ENCODE measurements at places on chromosomes 3 and 15.

DNA sequence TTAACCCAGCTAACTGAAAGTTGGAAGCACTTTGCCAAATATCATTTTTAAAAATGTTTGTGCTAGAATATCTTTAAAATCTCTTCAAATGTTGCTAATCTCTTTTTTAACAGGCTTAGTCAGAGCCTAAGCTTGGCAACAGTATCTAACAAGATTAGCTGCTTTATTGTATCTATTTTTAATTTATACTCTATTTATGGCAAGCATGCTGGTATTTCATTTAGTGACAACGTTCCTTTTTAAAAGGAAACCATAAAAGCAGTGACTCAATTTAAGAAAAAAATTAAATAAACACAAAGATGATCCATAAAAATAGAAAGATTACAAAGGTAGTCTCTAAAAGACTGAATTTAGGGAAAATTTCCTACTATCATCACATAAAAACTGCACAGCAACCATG lies 40.5 kb downstream of the SLC12A6 start:
- no peak for DNase-seq

GRCh38 chr15:87609474-87609873 lies 647.1 kb downstream of the NTRK3 start:
- DNase-seq = no peak

DNA sequence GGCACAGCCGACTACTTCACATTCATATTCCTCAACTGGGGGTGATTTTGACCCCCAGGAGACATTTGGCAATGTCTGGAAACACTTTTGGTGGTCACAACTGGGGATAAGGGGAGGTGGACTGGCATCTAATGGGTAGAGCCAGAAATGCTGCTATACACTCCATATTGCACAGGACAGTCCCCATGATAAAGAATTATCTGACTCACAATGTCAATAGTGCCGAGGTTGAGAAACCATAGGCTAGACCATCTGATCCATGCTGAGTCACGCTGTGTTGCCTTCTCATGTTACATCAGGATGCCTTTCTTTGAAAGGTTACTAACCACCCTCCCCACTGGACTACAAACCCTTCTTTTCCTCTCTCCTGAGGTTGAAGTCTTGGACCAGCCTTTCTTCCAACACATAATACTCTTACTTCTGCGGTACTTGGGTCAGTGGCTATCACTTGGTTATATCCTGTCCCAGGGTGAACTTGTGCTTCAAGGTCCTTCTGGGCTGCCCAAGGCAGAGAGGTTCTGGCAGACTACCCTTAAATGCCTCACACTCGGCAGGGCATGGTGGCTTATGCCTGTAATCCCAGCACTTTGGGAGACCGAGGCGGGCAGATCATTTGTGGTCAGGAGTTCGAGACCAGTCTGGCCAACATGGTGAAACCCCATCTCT lies 68.8 kb downstream of the CTNNB1 start:
- no peak for DNase-seq

DNA sequence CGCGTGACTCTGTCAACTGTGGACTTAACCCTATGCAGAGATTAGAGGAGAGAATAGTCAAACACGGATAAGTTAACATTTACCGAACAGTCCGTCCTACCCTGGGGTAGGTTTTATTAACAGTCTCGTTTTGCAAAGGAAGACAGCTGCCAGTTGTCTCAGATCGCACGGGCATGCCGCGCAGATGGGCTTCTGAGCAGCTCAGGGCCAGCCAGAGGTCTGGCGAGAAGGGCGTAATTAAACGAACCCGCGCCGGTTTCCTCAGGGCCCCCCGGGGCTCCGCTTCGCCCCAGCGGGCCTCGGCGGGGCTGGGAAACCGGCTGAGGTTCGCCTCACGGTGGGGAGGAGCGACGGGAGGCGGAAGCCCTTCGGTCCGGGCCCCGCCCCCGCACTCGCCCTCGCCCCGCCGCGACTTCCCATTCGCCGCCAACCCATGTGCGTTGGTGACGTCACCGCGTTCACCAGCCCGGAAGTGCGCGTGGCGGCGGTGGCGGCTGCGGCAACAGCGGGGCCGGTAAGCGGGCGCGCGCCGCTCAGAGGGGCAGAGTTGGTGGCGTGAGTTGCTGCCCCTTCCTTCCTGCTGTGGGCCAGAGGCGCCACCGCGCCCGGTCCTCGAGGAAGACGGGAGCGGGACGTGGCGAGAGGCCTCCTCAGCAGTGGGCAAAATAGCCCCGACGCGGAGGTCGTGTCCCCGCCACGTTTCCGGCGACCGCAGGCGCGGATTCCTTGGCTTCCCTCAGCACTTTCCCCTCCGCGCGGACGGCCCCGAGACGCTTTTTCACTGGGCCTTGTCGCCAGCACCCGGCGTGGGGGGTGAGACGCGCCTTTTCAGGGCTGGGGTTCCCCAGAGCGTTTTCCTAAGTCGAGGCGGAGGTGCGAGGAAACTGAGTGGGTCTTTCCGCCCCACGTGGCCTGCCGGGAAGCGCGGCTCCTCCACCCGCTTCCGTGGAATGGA lies at the start of gene TRNT1:
Gene TRNT1, plus strand, starts transcription at position 464 of the 955 bp plus-strand sequence. CDS start 2,101 bp downstream, outside the sequence.
- DNase-seq = peak; percentile 94

DNA sequence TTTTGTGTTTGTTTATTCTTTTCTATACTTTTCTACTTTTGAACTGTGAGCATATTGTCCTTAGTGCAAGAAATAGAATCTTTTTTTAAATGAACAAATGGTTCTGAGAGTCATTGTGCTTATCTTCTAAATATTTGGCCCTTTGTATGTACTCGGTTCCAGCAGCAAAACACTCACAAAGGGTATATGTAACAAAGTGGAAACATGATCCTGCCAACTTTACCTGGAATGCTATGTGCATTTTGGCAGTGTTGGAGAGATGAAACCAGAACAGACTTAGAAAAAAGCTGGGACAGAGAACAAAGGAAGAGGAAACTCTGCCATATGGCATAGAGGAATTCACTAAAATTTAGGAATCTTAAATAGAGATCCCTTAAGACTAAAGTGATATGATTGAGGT lies 150.1 kb downstream of the FGF12 start:
- no peak for DNase-seq

DNA sequence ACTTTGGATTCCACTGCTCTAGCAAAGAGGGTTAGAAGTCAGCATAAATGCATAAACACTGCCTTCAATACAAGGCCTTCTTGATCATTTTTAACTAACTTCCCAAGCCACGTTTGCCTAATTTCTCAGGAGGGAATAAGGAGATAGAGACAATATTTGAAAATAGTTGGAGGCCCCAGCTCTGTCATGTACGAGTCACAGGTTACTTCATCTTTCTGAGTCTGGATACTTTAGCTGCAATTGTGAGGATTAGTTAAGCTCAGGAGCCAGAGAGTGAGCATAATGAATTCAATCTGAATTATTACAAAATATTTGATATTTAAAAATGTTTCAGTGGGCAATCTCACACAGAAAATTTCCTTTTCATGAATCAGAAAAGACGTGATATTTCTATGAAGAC lies 298.9 kb downstream of the SHOX2 start:
- no peak for DNase-seq

GRCh38 chr3:71101626-71102025 lies 481.9 kb downstream of the FOXP1 start:
- no peak for DNase-seq

DNA sequence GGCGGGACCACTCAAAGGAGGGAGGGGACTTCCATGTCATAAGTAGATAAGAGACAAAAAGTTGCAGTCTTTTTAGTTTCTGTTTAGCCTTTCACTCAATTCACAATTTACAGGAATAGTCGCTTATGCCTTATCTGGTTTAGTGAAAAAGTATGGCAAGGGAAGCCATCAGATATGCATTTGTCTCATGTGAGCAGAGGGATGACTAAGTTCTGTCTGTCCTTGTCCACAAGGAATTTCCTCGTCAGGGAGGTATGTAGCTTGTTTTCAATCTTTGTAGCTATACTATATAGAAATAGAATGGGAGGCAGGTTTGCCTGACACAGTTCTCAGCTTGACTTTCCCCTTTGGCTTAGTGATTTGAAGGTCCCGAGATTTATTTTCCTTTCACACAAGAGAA lies 882.8 kb downstream of the NAALADL2 start:
- no peak for DNase-seq

DNA sequence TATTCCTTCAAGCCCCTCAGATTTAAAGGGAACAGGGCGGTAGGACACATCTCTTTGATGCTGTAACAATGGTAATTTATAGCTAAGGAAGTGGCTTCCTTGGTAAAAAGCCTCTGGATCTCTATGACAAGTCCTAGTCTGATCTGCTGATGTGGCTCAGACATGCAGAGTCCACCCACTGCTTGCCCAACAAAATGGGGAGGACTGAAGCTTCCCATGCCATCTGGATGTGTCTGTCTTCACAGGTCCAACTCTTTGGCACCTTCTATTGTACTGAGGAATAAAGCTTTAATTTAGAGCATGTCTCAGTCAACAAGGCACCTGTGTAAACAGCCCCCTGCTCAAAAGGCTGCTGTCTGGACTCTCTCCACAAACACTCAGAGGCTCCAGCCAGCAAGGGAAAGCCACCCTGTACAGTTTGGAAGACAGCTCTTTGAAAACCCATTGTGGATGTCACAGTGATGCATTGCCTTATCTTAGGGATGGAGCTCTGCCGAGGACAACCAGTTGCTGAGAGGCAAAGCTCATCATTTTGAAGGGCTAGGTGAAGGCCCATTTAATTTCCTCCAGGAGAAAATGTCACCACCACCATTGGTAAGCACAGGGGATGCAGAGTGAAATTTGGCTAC lies 348.6 kb upstream of the GRM7 start:
- DNase-seq = no peak

GRCh38 chr3:182959474-182960350 lies 20.6 kb downstream of the DCUN1D1 start:
- DNase-seq = no peak

GRCh38 chr3:190192087-190192486 lies 71.4 kb upstream of the P3H2 start:
- DNase-seq = no peak

DNA sequence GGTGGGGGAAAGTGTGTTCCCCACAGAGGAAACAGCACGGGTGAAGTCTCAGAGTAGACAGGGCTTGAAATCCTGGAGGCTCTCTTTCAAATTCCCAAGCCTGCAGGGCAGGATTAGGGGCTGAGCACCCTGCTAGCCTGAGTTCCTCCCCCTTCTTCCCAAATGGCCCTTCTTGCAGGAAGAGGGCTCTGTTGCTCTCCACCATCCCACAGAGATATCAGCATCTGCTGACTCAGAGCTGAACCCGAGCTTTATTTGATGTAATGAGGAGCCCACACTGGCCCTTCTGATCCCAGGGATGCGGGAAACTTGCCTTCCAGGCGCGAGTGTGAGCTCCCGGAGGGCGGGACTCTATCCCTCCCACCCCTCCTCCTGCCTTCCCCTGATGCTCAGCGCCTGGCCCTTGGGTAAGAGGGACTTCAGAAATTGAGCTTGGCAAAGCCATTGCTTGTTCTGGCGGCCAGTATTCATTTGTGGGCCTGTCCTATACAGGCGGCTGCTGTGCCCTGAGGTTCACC lies 1.4 kb upstream of the STRA6 start:
- no peak for DNase-seq

GRCh38 chr15:99097441-99098410 lies 7.2 kb upstream of the SYNM start:
- no peak for DNase-seq

DNA sequence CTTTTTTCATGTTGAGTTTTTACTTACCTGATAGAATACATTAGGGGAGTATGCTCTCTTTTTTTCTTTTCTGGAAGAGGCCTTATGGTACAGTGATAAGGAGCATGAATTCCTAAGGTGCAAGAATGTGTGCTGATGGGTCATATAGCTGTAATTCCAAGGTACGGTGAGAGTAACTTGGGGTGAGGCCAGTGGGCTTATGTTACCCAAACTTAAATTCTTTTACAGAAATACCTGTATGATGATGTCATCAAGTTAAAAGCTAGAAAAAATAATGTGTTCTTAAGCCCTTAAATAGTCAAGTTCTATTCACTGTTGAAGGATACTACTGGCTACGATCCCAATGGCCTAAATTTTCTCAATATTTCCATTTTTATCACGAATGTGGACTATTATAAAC lies 111.2 kb downstream of the GMPS start:
- DNase-seq = no peak

DNA sequence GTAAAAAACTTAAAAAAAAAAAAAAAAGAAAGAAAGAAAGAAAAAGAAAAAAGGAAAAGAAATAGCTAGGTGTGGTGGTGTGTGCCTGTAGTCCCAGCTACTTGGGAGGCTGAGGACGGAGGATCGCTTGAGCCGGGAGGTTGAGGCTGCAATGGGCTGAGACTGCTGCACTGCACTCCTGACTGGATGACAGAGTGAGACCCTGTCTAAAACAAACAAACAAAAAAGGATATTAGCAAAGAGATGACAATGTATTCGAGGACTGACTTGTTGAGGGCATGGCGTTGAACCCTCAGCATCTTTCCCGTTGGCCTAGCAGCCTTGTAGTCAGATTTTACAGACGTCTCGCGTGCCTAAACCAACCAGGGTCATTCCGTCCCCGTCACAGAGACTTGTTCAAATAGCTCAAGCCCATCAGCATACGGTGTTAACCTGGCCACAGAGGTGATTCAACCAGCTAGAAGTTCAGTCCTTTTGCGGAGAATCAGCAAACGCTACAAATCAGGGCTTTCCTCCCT lies 528 bp upstream of the NIT2 start:
- DNase-seq = no peak

DNA sequence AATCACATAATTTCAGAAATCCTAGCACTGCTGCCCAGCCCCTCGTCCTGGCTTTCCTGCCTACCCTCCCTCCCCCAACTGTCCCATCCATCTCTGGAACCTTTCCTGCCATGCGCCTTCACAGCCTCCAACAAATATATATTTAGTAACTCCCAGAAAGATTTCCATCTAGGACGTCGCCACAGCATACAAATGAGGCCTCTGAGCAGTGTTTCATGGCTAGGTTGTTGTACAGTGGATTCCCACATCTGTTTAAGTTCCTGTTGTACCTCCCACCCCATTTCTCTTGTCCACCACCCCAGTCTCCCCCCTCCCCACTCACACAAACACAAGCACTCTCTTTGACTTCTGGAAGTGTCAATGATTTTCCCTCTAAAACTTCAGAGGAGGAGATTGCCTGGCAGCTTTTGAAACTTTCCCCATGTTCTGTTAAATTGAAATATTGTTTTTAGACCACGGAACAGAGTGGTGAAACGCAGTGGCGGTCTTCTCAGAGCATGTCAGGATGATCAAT lies 280.3 kb upstream of the RORA start:
- no peak for DNase-seq

- no peak for DNase-seq
These were observed 56.1 kb upstream of the RAD18 start for GRCh38 chr3:9019259-9019961.

DNA sequence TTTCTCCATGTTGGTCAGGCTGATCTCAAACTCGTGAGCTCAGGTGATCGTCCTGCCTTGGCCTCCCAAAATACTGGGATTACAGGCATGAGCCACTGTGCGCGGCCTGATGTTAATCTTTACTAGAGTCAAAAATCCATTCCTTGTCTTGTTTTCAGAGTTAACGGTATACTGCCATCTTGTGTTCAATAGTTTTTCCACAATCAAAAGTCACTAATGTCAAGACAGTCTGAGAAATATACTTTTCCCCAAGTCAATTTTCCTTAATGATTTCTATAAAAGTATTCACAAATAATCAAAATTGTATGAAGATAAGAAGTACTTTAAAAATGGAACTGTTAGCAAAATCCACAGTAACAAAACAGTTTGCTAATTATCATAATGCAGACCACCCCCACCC lies 8.5 kb downstream of the CRBN start:
- DNase-seq = peak; percentile 21
